CD4-positive, alpha-beta T cell treated with Interleukin-21 for 1 hour (primary cell): ENCODE measurements at places on chromosomes 11 and 22.

DNA sequence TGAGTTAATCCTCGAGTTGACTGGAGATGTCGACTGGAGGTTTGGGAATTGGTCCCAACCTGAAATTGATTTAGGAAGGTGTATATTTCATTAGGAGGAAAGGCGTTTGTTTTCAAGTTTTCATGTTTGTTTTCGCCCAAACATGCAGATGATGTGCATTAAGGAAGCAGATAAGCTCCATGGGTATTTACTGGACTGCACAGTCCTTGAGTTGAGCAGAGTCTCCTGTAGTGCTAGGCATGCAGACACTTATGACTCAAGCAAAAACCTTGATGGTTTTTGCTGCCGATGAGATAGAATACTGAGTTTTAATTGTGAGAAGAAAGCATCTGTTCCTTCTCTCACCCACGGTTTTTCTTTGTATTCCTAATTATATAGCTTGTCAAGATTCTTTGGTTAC lies 27.9 kb downstream of the CABIN1 start:
- no peak for DNase-seq

- no peak for DNase-seq
Measured at GRCh38 chr22:38221908-38222796, 20.4 kb downstream of the MAFF start.

DNA sequence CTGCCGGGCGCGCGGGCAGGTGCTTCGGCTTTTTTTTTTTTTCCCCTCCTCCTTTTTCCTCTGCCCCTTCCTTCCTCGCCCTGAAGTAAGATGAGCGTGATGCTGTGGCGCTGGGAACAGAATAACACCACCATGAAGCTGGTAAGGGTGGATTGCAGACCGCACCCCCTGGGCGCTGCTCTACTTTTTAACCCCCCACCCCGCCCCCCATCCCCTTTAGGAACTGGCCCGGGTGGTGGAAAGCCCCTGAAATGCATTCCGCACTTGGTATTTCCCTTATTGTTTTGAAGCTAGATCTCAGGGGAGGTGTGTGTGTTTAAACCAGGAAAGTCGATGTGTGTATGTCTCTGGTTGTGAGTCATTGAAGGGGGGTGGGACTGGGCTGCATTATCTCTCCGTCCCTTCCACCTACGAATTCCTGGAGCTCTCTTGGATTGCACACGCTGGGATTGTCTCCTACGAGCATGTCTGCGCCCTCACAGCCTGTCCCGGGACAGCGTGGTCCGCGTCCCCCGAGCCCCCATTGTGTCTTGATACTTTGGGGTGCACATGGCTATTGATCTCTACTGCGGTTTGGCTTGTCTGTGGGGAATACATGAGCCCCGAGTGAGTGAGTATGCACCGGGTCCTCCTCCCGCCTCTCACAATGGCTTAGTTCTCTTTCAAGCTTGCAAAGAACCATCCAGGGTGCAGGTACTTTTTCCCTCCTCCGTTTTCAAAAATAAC lies 64.9 kb downstream of the NAV2 start:
- DNase-seq, result no peak

DNA sequence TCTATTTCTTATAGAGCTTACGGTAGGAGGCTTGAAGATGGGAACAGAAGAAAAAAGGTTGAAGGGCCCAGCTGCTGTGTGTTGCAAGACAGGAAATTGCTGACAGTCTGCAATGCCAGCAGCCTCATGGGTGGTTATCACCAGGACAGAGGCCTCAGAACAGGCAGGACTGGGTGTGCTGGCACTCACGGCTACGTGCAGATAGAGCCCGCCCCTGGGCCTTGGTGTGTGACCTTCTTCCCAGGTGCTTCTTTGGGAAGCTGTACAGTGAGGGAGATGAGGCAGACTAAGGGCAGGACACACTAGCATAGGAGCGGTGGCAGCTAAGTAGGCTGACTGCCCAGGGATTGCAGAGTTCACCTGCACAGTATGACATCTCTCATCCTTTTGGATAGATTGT lies 12.6 kb downstream of the PRAME start:
- no peak for DNase-seq

GRCh38 chr22:36564422-36565158 lies 35.6 kb upstream of the EIF3D start:
- DNase-seq, result no peak

- DNase-seq, result no peak
Measured at GRCh38 chr11:11422411-11423128, 69.5 kb upstream of the CSNK2A3 start.
